Upper lobe of right lung (tissue), 1 donor: ENCODE measurements at places on chromosomes 5 and 9.

- H3K4me3 ChIP-seq = peak overlapping the region; percentile 8
- H3K27ac ChIP-seq = peak overlapping the region; percentile 91
- DNase-seq = peak; percentile 86
- no peaks in the 10 kb centered on the region for H3K27me3 ChIP-seq
These were observed 15.9 kb downstream of the ENG start for GRCh38 chr9:127838375-127839078.

GRCh38 chr5:175547842-175548241 is 69.5 kb downstream of the SFXN1 start:
- no peaks in the 10 kb centered on the region for H3K36me3 ChIP-seq
- DNase-seq = no peak
- no peak overlapping the region for H3K27ac ChIP-seq
- H3K27me3 ChIP-seq = peaks cover 29% of the 10 kb centered on the region

DNA sequence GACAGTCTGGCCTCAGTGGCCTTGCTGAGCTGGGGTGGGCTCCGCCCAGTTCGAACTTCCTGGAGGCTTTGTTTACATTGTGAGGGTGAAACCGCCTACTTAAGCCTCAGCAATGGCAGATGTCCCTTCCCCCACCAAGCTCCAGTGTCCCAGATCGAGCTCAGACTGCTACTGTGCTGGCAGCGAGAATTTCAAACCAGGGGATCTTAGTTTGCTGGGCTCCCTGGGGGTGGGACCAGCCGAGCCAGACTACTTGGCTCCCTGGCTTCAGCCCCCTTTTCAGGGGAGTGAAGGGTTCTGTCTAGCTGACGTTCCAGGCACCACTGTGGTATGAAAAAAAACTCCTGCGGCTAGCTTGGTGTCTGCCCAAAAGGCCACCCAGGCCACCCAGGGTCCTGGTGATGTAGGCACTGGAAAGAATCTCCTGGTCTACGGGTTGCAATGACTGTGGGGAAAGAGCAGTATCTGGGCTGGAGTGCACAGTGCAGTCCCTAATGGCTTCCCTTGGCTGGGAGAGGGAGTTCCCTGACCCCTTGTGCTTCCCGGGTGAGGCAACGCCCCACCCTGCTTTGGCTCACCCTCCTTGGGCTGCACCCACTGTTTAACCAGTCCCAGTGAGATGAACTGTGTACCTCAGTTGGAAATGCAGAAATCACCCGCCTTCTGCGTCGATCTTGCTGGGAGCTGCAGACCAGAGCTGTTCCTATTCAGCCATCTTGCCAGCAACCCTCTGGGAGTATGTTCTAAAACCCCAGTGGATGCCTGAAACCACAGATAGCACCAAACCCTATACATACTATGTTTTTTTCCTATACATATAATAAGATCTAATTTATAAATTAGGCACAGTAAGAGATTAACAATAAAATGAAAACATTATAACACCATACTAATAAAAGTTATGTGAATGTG is 95.5 kb downstream of the TMEM161B start:
- no peaks in the 10 kb centered on the region for H3K27me3 ChIP-seq
- no peak overlapping the region for H3K27ac ChIP-seq
- H3K36me3 ChIP-seq = no peaks in the 10 kb centered on the region
- no peak for DNase-seq
- no peak overlapping the region for H3K4me3 ChIP-seq
- H3K4me1 ChIP-seq = no peaks in the 10 kb centered on the region

DNA sequence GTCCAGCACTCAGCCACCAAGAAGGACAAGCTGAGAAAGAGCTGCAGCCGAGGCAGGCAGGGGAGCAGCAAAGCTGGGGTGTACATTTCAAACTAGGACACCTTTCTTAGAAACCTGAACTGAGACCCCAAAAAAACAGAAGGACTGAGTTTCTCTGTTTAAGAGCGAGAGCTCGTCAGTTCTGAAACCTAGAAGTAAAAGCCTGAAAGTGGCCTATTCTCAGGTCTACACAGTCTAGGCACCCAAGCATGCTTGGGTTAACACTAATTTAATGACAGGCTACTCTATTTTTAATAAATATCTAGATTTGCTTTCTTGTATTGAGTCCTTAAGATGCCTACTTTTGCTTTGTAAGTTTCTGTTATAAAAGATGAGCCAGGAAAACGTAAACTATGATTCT is 49.0 kb upstream of the TLE4 start:
- no peaks in the 10 kb centered on the region for H3K27me3 ChIP-seq
- no peak overlapping the region for H3K27ac ChIP-seq
- no peak overlapping the region for H3K4me3 ChIP-seq

- no peak overlapping the region for H3K27ac ChIP-seq
- DNase-seq = no peak
- no peak overlapping the region for H3K4me3 ChIP-seq
- peaks cover 18% of the 10 kb centered on the region for H3K4me1 ChIP-seq
These were observed 54.6 kb downstream of the MEGF9 start for GRCh38 chr9:120659676-120660075.

GRCh38 chr5:73966451-73966850 is 340.5 kb downstream of the ARHGEF28 start:
- H3K4me3 ChIP-seq = no peak overlapping the region
- no peaks in the 10 kb centered on the region for H3K4me1 ChIP-seq
- no peak for DNase-seq

DNA sequence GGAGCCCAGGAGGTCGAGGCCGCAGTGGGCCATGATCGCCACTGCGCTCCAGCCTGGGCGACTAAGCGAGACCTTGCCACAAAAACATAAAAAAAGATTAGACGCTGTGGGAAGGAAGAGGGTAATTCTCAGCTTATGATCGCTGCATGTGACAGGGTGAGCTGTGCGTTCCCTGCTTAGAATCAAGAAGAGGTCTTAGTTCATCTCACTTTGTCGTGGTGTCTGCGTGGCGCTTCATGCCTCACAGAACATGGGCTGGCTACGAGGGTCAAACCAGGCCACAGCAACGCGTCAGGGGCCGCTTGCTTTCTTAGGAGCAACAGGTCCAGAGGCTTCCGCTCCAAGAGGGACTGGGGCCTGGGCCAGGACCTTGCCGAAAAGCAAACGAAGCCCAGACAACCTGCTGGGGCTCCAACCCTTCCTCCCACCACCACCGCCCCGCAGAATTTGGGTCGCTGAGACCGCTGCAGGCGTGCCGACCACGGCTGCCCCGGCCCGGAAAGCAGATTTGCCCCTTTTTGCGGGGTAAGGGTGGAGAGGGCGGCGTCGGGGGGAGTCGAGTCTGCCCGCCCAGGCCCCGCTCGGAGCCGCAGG is 10.0 kb upstream of the GRIN1 start:
- DNase-seq = no peak
- H3K27me3 ChIP-seq = no peaks in the 10 kb centered on the region
- peak overlapping the region; percentile 85 for H3K27ac ChIP-seq
- no peaks in the 10 kb centered on the region for H3K36me3 ChIP-seq

DNA sequence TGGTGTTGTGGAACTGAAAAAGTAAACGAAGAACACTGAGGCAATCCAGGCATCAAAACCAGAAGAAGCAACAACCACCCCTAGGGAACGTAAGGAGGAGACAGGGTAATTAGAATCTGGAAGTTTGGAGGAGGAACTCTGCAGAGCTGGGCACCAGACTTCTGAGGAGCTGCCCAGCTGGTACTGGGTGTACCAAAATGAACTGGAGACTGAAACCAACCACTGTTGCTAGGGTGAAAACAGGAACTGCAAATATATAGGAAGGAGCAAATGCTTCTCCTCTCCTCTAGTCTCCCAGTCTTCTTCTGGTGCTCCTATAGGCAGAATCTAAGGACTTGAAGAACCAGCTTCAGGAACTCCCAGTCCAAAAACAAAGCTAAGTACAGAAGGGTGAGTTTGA is 189.8 kb downstream of the ELAVL2 start:
- no peaks in the 10 kb centered on the region for H3K4me1 ChIP-seq
- H3K27ac ChIP-seq = no peak overlapping the region
- H3K4me3 ChIP-seq = no peak overlapping the region
- H3K27me3 ChIP-seq = no peaks in the 10 kb centered on the region
- DNase-seq = no peak

GRCh38 chr5:68047035-68047434 is 168.5 kb upstream of the PIK3R1 start:
- H3K4me1 ChIP-seq = peaks cover 6% of the 10 kb centered on the region
- no peak overlapping the region for H3K4me3 ChIP-seq
- no peak overlapping the region for H3K27ac ChIP-seq
- no peak for DNase-seq
- H3K27me3 ChIP-seq = no peaks in the 10 kb centered on the region

- no peaks in the 10 kb centered on the region for H3K27me3 ChIP-seq
- no peak for DNase-seq
- H3K36me3 ChIP-seq = no peaks in the 10 kb centered on the region
- no peak overlapping the region for H3K4me3 ChIP-seq
These were observed 43.4 kb upstream of the CDKN2B start for GRCh38 chr9:22052376-22052945.
